Kidney (tissue), 22 donors: ENCODE measurements at places on chromosomes 2 and 18. TPM values are rescaled to one million over a fixed set of nuclear protein-coding genes. Genes with fewer than 3 reads are reported as not detected.

DNA sequence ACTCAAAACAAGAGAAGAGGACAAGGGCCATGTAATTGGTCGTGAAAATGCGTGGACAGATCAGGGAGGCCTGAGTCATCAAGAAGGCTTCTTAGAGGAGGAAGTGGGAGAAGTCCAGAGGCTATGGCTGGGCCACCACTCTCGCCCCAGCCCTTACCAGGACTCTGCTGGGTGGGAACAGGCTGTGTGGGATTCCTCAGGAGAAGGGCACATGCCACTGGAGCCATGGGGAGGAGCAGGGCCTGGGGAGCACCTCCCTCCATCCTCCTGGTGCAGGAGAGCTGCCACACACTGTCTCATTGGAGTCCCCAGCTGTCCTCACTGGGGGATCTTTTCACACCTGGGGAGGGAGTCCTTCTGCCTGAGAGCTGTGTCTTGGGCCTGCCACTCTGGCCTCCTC is 9.4 kb upstream of the RALB start:
- no peak for DNase-seq

GRCh38 chr2:216389570-216389969 is 17.3 kb upstream of the MARCHF4 start:
- DNase-seq = no peak

ACMSD gene
- 44.0 TPM for total RNA-seq

DNA sequence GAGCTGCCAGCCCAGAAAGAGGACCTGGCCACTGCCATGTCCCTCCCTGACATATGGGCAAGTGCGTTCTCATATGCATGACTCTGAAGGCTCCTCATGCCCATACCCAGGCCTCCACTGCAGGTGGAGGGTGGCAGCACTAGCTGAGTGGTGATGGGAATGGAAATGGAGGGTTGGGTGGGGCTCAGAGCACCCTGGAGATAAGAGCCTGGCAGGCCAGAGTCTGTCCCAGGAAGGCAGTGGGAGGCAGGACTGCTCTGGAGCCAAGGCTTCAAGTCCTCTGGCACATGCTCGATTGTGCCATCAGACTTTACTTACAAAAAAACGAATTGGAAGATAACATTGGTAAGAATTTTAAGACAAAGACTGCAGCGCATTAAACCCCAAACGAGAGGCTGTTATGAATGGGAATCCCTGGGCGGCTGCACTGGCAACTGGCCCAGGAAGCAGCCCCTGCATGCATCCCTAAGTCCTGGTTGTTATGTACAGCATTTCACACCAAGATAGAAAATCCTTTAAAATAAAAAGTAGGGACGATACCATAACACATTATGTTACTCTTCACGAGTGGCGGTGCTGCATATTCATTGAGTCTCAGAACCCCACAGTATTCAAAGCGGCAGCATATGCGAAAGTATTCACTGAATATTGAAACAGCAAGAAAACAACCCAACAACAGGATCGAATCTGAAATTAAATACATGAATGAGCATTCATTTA is 81.7 kb upstream of the FAM98A start:
- DNase-seq = no peak

DNA sequence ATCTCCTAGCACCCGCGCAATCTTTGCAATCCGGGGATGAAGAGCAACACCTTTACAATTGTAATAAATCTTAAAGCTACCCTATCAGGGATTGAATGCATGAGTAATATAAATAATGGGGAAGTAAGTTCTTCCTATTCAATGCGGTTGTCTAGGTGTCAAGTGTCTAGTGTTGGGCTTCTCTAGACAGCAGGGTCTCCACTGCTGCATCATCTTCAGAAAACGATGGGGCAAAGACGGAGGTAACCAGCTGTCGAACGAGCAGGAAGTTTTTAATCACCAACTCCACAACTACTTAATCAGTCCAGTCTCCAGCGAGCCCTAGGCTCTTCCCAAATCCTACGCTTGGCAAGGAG is 573 bp downstream of the STAM2 start:
- no peak for DNase-seq

- no peak for DNase-seq
These were observed 199.2 kb downstream of the PTPRM start for GRCh38 chr18:7766346-7766745.

- no peak for DNase-seq
These were observed 142.0 kb upstream of the FSHR start for GRCh38 chr2:49296107-49296867.

DNA sequence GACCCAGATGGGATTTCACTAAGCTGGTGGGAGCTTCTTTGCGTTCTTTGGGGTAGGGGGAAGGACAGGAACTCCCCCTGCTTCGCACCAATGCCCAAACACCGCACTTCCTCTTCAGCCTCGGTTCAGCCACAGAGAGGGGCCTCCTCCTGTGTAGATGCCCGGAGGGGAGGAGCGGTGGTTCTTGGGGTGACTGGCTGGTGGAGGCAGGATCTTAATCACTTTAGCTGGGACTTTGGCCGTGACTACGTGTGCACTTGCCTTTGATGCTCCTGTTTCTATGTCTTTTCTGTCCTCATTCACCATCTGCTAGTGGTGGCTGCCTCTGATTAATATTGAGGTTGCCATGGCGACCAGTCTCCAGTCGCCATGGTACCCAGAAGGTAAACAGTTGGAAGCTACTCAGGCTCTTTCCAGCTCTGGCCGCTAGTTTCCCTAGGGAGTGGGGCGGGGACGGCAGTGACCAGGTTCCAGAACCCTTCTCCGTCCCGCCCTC is 1.9 kb downstream of the CNGA3 start:
- peak; percentile 5 for DNase-seq

MC4R gene
- 0.19 TPM for total RNA-seq

DNA sequence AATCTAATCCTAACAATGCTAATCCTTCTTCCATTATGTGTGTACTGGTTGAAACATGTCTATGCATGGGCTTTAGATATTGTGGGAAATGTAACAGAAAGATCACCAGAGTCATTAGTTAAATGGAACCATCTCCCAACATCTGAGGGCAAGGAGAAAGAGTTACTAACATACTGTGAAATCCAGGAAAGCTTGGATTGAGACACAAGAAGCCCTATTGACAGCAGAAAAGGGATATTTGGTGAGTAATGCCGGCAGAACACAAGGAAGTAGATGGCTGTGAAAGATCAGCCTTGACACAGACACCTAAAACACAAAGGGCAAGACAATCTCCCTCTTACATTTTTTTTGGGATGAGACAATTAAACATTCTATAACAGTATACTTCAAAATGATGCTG is 28.5 kb upstream of the LAMA1 start:
- DNase-seq = no peak

GRCh38 chr2:74703373-74703772 is 49.3 kb downstream of the SEMA4F start:
- no peak for DNase-seq
